ENCODE measurements at places on chromosomes 2 and 18. TPM values are rescaled to one million over a fixed set of nuclear protein-coding genes. Genes with fewer than 3 reads are reported as not detected.

The ZSWIM2 gene
- total RNA-seq: not detected

The ZBTB7C gene
- total RNA-seq: 81.2 TPM

DNA sequence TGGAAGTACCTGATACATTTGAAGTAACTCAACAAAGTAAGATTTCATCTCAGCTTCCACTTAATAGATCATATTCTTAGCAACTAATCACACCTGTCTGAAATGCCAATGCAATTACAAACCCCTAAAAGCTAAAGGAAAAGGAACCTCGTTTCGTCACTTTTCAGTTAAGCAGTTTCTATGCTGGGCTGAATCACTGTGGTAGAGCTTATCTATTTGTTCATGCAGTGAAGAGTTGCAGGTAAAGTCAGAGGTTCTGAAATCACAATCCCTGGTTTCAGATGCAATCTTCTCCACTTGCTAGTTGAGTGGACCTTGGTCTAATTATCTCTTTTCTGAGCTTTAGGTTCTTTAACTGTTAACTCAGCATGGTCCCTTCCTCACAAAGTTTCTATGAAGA is 6.3 kb downstream of the HRH4 start:
- no peak for DNase-seq

DNA sequence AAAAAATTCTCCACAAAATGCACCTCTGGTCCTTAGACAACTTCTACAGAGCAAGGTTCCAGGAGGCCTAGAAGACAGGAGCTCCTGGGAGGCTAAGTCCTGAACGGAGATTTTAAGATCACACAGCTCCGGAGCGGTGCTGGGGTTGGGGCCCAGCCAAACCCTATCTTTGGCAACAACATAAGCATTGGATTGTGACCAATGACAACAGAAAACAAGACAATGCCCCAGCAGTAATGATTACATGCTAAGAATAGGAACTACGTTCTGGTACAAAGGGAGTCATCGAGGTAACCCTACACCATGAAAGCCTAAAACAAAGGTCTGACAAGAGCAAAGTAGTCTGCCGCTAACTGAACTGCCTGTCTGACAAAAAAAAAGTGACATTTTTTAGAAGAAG is 171.2 kb downstream of the CMPK2 start:
- no peak for DNase-seq

DNA sequence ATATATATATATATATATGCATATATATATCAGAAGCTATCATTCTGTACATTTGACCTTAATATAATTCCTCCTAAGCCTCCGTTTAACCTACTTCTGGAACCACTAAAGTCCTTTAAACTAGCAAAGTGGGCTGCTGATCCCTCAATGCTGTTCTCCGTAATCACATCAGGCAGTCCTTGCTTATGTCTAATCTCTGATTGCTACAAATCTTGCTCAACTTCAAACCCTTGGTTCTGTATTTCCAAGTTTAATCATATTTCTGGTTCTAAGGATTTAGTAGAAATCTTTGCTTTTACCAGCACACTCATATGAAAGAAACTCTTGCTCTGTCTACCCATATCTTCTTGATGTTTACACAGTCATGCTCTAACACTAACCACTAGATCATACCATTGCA is 91.5 kb upstream of the GALNT13 start:
- no peak for DNase-seq

The STPG4 gene
- total RNA-seq: 0.82 TPM

The CYBRD1 gene
- total RNA-seq: 124 TPM

All from transverse colon (tissue), 4 donors.